ENCODE measurements at places on chromosomes 16 and 17. TPM values are rescaled to one million over a fixed set of nuclear protein-coding genes. Genes with fewer than 3 reads are reported as not detected.

The CLEC18B gene
- not detected for total RNA-seq

DNA sequence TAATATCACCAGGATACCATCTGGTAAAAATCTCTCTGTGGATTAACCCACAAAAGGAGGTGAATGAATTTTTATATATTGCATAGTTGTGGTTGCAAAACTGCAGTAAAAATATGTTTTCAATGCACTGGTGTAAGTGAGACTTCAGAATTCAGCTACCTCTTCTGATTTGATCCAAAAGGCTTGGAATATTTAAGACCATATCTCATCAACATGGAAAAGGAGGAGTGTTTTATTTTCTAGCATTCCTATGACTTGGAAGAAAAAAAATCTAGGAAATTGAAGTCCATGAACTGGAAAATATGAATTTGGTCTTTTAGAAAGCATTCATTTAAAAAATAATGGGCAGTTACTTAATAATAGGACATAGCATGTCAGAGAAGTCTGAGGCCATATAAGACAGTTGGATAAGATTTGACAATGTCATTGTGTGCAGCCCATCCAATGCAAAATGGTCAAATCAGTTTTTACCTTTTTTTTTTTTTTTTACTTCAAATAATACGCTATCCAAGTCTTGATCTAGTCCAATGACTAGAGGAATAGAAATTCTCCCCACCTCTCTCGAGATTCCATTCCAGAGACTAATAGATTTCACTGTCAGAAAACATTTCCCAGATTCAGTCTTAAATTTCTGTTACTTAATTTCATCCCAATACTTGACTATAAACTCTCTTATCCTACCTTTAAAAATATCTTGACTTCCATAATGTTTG, 364.9 kb upstream of the PMFBP1 start:
- DNase-seq: no peak

- DNase-seq: peak; percentile 77
Measured at GRCh38 chr16:96935-97381, 18.9 kb downstream of the MPG start.

DNA sequence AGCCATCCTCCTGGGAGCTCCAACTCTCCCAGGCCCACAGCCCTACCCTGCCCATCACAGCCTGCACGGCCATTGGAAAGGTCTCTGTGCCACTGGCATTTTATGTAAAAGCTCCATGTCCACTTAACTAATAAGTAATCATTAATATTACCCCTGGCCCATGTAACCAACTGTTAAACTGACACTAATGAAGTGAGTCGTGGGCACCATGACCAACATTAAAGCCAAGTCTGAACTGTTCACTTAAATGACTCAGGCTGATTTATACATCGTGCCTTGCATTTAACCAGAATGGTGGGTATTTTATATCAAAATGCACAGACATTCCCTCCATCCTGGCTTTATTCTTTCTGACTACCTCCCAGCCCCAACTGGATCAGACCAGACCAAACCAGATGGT, 229.3 kb downstream of the SOX9 start:
- no peak for DNase-seq

DNA sequence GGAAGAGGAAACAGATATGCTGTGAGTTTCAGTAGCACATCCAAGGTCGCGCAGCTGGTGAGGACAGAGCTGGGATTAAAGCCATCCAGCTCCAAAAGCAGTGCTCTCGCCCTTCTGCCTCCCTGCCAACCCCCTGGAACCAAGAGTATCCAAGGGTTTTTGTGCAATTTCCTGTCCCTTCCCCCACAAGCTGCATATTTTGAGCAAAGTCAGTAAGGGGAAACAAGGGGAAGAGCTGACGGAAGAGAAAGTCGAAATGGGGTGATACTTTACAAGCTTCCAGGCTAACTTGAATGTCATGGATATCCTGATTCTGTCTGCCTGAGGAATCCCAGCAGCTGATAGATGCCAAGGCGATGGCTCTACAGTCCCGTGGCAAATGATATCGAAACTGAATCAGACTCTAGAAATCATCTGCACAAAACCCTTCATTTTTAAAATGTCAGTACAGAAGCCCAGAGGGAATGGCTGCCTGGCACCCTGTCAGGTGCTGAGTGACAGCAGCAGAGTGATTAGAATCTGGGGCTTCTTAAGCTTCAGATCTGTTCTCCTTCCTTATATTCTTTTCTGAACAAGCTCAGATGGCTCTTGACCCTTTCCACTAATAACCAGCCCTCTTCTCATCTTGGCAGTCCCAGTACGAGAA, 42.9 kb upstream of the TEKT3 start:
- peak; percentile 39 for DNase-seq

DNA sequence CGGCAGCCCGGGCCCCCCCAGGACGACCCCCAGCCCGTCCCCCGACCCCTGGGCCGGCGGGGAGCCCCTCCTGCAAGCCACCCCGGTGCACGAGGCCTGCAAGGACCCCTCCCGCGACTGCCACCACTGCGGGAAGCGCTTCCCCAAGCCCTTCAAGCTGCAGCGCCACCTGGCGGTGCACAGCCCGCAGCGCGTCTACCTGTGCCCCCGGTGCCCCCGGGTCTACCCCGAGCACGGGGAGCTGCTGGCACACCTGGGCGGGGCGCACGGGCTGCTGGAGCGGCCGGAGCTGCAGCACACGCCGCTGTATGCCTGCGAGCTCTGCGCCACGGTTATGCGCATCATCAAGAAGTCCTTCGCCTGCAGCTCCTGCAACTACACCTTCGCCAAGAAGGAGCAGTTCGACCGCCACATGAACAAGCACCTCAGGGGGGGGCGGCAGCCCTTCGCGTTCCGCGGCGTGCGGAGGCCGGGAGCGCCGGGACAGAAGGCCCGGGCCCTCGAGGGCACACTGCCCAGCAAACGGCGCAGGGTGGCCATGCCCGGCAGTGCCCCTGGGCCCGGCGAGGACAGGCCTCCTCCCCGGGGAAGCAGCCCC, 15.6 kb upstream of the ZFPM1 start:
- DNase-seq: no peak

The GINS2 gene
- total RNA-seq: 28.5 TPM

The CCL4L2 gene
- total RNA-seq: not detected

DNA sequence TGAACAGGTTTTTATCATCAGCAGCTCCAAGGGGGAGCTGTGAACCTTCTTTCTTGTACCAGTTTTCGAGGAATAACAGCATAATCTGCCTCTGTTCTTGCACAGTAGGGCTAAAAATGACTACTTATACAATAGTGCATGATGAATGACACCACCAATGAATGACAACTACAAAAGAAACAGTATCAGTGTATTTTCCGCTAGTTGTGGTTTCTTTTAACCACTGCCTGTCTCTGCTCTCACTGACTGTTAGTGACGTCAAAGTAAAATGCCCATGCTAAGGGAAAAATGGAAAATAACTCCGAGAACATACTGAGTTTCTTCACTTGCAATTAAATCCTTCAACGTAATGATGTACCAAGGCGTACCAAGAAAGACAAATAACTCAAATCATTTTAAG, 294.9 kb downstream of the MAP2K6 start:
- DNase-seq: no peak

The CAVIN1 gene
- 217 TPM for total RNA-seq

- no peak for DNase-seq
Measured at GRCh38 chr17:42522798-42523278, 13.2 kb upstream of the NAGLU start.

The HID1 gene
- 0.10 TPM for total RNA-seq

DNA sequence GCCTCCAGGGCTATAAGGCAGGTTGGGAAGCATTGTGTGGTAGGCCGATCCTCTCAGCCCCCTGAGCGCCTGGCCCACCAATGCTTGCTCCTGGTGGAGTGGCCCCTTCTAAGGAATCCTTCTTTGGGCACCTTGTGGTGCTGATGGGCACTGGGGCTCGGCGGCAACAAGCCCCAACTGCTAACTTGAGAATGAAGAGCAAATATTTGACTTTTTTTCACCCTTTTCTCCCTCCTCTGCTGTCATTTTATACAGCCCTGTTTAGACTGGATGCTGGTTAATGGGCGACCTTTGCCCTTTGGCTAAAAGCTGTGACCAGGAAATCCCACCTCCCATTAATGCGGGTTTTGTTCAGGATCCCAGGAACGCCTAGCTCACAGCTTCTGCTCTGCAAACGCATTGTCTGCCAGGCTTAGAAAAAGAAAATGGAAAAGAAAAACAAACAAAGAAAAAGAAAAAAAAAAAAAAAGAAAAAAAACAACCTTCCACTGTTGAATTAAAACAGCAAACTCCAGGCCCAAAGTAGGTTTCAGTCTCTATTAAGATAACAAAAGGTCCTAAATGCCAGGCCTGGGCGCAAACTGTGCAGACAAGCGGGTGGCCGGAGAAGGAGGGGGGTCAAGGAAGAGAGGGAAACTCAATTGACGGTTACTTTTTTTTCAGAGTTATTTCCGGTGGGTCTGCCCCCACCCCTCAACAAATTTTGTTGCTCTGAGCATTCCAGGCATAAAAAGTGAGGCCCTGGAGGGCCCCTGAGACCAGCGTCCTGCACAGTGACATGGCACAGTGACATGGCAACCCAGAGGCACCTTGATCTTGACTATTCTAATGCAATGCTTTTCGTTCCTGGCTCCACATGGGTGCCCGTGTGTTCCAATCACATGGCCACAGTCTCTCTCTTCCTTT, 301.4 kb downstream of the MAF start:
- DNase-seq: no peak

The TPSG1 gene
- not detected for total RNA-seq

- DNase-seq: peak; percentile 45
Measured at GRCh38 chr17:40536295-40537171, 28.7 kb downstream of the CCR7 start.

DNA sequence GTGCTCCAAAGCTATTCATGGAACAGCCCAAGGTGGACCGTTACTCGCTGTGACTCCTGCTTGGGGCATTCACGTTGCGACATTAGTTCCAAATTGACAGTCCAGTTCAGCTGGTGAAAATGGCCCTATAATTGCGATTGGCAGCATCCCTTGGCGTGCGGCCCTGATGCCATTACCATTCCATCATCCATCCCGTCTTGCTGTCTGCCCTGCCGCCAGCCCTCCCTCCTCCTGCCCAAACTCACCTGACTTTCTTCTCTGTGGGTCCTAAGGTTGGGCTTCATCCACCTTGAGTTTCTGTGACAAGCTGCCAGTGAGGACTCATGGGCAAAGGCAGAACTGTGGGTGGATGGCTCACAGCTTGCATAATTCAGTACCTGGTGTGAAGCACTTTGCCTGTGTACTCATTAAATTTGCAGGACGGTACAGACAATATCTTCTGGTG, 104.6 kb downstream of the RPTOR start:
- DNase-seq: no peak

The MGAT5B gene
- total RNA-seq: 4.9 TPM

The CACNG1 gene
- total RNA-seq: not detected

GRCh38 chr16:28879841-28880588, 1.7 kb downstream of the ATP2A1 start:
- peak; percentile 82 for DNase-seq

- no peak for DNase-seq
Measured at GRCh38 chr16:79358188-79358587, 242.3 kb downstream of the MAF start.

DNA sequence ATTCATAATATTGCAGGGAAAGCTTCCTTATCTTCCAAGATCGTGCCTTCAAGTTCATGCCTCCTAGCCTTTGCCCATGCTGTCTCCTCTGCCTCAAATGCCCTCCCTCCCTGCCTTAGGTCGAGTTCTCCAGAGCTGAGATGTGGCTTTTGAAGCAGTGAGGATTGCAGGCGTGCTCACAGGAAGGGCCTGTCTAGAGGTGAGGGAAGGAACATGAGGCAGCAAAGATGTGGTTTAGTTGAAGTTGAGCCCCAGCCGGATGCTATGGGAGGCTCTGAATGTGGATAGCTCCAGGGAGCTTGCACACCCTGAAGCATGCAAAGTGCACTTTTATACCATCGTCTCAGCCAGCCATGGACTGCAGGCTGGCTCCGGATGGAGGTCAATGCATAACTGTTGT, 754.6 kb upstream of the EEF2KMT start:
- DNase-seq: peak; percentile 15

The TM4SF5 gene
- total RNA-seq: not detected

The SAT2 gene
- total RNA-seq: 17.4 TPM

DNA sequence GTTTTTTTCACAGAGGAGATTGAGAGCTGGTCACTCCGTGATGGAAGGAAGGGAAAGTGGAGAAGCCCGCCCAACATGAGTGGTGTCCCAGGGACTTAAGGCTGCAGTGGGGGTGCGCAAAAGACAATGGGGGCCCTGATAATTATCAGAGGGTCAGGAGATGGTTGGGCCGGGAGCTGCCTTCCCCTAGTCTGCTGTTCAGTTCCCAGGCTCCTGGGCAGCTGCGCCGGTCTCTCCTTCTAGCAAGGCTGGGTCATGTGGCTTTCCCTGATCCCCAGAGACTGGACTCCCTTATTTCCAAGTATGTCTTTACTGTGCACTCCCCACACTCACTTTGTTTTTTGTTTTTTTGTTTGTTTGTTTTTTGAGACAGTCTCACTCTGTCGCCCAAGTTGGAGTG, 16.2 kb downstream of the CYGB start:
- DNase-seq: no peak

DNA sequence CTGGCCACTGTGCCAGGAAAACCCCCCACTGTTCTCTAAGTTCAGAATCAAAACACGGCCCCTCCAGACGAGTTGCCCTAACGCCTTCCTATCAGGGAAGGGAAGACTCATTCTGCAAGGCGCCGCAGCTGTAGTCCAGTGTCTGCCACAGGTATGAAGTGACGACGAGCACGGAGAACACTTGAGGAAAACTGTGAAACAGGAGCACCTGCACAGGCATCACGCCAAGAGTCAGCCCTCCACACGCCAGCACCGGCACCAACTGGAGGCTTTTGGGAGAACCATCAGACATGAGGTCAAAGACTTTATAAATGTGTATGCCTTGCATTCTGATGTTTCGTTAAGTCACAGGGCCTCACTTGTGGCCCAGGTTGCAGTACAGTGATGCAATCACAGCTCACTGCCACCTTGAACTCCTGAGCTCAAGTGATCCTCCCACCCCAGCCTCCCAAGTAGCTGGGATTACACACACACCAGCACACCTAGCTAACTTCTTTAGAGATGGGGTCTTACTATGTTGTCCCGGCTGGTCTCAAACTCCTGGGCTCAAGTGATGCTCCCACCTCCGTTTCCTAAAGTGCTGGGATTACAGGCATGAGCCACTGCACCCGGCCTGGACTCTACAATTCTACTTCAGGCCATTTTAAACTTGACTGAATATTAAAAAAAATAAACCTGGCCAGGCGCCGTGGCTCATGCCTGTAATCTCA, 22.9 kb downstream of the KLHDC4 start:
- DNase-seq: no peak

DNA sequence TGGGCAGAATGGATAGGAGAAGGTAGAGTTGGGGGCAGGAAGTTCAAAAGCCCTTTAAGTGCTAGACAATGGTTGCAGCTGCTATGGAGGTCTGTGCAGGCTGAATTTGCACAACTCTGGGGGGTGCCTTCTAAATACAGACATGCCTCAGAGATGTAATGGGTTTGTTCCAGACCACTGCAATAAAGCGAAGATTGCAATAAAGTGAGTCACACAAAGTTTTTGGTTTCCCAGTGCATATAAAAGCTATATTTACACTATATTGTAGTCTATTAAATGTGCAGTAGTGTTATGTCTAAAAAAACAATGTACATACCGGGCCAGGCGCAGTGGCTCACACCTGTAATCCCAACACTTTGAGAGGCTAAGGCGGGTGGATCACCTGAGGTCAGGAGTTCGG, 60.5 kb upstream of the MYOCD start:
- peak; percentile 45 for DNase-seq

The PRSS22 gene
- total RNA-seq: 0.72 TPM
